KG1 (cell line): ENCODE measurements at places on chromosomes 5 and 9.

- no peak for DNase-seq
Measured at GRCh38 chr5:80745490-80745889, 90.7 kb upstream of the DHFR start.

GRCh38 chr5:119478781-119479180, 26.5 kb downstream of the HSD17B4 start:
- no peak for DNase-seq

DNA sequence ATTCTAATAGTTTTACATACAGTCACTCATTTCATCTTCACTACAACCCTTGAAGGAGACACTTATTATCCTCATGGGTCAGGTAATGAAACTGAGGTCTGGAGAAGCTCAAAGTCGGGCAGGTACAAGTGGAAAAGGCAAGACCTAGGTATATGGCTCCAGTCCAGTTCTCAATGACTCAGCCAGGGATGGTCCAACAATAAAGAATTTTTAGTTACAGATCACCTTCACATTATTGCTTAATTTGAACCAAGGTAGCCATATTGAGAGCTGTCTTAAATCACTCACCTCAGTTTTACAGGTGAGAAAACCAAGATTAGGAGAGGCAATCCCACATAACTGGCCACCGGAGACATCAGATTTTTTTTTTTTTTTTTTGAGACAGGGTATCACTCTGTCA, 55.4 kb downstream of the PTPN3 start:
- DNase-seq = no peak

DNA sequence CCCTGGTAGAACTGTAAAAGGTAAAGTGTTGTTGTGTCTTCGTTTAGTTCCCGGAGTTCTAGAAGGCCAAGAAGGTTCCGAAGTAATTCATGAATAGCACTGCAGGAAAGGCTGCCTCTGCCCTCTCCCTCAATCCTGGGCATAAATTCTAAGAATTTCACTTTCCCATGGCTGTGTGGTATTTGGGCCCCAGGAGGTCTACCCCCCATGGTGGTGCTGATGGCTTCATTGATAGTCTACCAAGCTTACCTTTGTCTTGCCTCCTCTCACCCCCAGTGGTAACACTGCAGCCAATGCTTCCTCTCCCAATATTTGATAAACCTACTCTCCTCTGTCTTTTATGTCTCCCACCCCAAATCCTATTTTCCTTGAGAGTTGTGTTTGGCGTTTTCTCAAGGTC, 39.5 kb downstream of the ADAMTS16 start:
- DNase-seq = no peak
